ENCODE measurements at places on chromosomes 2 and 18.

DNA sequence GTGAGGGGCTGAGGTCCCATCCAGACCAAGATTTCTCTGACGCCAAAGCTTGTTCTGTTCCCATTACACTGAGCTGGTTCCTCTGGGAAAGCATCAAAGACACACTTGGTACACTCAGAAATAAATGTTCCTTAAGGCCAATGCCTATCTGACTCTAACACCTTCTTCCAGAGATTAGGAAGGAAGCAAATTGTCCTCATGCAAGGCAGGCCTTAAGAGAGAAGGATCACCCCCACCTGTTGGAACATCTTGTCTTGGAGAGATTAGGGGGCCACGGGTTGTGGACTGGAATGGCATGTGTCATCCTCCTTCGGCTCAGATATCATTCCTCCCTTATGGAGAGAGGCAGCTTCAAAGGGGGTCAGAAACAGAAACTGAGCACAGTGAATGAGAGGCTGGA is 100.2 kb downstream of the ANKRD44 start:
- no peak for DNase-seq

DNA sequence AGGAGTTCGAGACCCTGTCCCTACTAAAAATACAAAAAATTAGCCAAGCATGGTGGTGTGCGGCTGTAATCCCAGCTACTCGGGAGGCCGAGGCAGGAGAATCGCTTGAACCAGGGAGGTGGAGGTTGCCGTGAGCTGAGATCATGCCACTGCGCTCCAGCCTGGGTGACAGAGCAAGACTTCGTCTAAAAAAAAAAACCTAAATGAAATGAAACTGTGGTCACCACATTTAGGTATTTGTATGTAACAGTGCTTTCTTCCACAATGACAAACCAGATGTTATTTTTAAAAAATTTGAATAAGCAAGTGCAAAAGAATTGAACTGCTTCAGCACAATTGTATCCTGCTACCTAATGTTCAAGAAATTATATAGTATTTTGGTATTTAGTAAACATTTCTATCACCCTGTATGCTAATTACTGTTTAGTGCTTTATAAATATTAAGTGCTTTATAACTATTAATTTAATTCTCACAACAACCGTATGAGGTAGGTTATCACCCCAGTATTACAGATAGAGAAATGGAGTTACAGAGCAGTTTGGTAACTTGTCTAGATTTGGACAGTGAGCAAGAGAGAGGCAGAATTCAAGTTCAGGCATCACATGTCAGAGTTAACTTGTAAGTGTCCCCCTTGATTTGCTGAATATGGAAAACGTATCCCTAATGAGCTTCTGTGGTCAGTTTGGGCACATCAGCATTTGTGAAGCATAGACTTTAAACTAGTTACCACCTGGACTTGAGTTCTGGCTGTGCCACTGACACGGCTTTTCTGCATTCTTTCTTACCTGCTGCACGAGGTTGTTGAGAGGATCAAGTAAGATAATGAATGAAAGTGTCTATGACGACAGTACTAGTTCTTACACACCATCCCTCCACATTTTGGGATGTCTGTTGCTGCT is 14.4 kb downstream of the PHLPP1 start:
- no peak for DNase-seq

DNA sequence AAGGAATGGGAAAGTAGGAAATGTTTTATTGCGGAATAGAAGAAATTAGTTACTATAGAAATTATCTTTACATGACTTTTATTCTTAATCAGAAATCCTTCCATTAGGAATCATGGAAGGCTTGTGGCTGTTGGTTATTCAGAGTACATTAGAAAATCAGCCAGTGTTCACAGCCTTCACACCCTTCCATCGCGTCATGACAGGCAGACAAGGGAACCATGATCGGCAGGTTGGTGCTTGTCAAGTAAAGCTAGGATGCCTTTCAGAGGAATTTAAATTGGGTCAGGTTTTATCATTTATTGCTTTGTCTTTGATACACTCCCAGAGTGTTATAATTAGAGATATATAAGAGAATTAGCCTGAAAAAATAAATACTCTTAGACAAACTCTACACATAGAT is 400.6 kb downstream of the THSD7B start:
- no peak for DNase-seq

- no peak for DNase-seq
Observed at GRCh38 chr2:65411056-65411795, 21.2 kb downstream of the SPRED2 start.

DNA sequence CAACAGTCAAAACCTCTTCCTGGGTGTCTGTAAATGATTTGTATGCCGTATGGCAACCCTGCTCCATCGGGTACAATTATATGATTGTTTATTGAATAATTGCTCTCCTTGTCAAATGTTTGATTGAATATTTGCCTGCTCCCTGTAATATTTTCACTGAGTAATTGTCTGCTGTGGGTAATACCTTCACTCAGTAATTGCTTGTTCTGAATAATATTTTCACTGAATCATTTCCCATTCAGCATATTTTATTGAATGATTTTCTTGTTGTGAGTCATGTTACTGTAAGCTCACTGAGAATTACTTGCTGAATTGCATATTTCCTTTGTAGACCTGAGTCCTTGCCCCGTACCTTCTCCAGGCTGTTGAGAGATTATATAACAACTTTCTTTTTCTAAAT is 535.2 kb downstream of the METTL4 start:
- DNase-seq: no peak

- DNase-seq: no peak
Observed at GRCh38 chr2:142621287-142621686, 256.2 kb upstream of the KYNU start.

GRCh38 chr2:159616286-159616701 is at the start of gene BAZ2B:
Gene BAZ2B (minus strand): TSS chr2:159616548. CDS start chr2:159478719, 137,829 bp downstream.
- no peak for DNase-seq

DNA sequence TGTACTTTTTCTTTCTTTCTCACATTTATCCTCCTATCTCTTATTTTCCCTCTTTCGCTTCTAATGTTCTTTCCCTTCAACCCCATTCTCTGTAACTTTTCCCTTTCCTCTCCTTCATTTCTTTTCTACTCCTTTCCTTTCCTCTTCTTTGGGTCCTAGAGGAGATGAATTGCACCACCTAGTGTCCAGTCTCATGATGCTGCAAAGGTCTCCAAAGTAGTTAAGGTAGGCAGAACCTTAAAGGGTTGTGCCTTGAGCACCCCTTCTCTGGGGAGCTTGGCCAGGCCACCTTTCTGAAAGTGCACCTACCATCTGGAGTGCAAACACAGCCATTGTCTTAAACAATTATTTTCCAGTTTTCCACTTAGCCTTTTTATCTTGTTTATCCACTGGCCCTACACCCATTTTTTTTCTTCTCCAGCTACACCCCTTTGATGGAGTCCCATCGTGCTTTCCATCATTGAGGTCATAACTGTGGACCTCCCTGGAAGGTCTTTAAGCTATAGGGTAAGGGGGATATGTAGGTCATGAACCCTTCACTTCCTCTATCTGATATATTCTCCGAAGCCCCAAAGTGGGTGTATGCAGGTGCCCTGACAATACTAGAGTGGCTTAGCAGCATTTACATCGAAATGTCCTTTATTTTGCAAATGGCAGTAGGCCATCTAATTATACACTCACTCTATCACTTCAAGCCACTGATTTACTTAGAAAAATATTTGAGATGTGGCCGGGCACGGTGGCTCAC is 155.9 kb downstream of the ESCO1 start:
- no peak for DNase-seq

DNA sequence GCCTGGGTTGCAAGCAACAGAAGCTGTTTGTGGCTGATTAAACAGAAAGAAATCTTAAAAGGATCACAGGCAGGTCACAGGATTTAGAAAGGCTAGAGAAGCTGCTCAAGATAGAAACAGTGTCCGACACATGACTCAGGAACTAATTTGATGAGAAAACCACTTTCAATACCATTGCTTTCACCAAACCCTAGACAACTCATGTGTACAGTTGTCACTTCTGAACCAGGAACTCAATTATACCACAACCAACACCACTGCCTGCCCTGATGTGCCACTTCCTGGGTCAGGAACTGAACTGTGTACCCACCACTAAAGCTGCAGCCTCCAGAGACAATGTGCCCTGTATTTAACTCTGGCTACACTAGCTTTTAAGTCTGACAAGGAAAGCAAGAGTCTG is 56.0 kb downstream of the TMEM247 start:
- DNase-seq: no peak

DNA sequence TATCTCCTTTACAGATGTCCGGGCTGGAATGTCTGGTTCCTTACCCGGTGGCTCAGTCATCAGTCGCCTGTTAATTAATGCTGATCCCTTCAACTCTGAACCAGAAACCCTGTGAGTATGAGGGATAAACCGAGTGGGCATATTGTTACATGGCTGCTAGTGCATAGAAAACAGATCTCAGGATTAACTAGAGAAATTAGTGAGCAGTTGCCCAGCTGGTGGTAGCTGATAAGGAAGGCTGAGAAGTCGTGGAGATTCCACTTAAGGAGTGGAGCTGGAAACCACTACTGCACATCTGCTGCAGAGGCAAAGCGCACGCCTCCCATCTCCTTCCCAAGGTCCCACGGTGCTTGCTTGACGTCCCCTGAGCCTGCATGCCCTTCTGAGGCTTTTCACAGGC is 97.7 kb downstream of the DGKD start:
- no peak for DNase-seq

DNA sequence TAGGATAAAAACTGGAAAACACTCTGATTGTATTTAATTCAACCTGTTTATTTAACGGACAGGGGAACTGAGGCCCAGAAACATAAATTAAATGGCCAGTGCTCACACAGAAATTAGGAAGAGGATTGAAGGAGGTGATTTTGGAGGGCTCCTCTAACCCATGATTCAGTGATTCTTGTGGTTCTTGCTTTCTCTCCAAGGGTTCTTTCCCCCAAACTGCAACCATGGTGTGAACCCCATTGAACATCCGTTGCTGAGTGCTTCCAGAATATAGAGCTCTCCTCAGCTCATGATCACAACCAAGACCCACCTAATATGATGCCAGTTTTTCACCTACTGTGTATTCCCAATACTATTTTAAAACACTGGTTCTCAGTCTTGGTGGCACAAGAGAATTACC is 41.4 kb downstream of the BMP10 start:
- DNase-seq: no peak

GRCh38 chr2:111155610-111156009 is 34.9 kb downstream of the BCL2L11 start:
- no peak for DNase-seq

DNA sequence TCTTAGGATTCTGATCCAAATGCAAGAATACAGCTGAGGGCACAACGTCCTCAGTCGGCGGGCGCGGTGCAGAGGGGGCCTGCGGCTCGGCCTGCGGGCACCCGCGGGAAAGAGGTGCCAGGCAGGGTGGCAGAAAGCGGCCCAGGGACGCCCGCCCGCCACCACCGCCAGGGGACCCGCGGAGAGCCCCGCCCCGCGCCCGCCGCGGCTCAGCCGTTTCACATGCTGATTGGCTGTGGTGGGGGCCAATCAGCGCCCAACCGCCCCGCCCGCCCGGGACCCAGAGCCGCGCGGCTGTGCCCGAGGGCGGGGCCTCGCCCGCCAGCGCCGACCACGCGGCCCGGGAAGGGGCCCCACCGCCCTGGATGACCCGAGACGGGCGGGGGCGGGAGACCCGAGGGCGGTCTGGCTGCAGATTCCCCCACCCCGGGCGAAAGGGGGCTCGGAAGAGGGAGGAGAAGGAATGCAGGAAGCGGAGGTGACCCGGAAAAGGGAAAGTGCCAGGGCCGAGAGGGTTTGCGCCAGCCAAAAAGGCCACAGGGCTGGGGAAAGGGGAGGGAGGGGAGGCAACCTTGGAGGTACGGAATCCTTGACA is 8.0 kb downstream of the IRS1 start:
- peak; percentile 89 for DNase-seq

GRCh38 chr2:233227346-233227978 is 24.0 kb upstream of the ATG16L1 start:
- no peak for DNase-seq

- no peak for DNase-seq
Observed at GRCh38 chr18:64539847-64540246, 391.0 kb upstream of the LINC00305 start.

- no peak for DNase-seq
Observed at GRCh38 chr2:162401871-162402270, 57.9 kb downstream of the GCA start.

- DNase-seq: no peak
Observed at GRCh38 chr2:229170916-229171315, 100.2 kb downstream of the PID1 start.

DNA sequence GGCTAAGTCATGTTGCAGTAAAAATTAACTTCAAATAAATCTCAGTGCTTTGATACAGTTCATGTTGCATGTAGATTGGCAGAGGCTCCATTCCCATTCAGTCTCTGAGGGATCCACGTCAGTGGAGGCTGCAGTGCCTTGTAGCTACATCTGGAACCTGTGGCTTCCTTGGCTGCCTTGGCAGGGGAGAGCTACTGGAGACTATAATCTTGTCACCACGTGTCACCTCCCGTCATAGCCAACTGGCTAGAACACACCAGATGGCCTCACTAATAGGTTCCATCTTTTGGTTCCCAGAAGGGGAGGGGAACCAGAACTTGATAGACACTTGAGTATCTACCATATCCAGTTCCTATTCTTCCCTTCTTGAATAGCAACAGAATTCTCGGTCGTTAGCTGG is 28.4 kb downstream of the E2F6 start:
- DNase-seq: no peak

Measured in T-helper 9 cell (primary cell).